CD4-positive, alpha-beta T cell treated with Interleukin-6 for 4 hours (primary cell): ENCODE measurements at places on chromosomes 2 and 18.

DNA sequence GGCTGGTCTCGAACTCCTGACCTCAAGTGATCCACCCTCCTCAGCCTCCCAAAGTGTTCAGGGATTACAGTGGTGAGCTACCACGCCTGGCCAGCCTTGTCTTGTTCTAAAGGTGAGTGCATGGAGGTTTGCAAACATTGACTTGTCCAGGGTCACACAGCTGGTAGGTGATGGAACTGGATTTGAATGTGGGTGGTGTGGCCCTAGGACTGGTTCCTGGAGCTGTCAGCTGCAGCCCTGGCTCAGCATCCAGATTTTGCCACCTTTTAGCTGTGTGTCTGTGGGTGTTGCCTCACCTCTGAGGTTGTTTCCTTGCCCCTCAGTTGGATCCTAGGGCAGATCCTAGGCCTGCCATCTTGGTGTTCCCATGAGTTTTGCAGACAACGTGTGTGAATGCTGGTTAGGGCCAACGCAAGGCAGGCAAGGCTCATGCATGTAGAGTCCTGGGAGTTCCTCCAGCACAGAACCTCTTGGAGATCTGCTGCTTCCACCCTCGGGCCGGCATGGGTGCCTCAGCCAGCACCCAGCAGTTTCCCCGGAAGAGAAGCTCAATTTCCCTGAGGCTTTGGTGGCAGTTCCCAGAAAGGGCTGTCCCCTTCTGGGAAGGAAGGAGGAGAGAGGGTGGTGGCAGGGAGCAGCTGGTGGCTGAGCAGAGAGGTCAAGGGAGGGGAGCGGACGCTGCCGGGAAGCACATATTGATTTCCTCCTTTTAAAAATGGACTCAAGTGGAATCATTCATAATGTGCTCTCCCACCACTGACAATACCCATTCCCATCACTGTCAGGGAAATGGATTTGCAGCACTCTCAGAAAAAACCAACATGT lies 127.6 kb upstream of the HS6ST1 start:
- no peak for DNase-seq

DNA sequence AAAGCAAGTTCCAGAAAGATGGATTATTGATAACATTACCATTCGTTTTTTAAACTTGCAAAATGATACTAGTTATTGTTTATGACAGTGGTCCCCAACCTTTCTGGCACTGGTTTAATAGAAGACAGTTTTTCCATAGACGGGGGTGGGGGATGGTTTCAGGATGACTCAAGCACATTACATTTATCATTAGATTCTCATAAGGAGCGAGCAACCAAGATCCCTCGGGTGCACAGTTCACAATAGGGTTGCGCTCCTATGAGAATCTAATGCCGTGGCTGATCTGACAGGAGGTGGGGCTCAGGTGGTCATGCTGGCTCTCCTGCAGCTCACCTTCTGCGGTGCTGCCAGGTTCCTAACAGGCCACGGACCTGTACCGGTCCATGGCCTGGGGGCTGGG lies 86.2 kb downstream of the BCL2 start:
- DNase-seq = no peak

- no peak for DNase-seq
Observed at GRCh38 chr2:26927221-26927620, 43.2 kb upstream of the MAPRE3 start.

GRCh38 chr2:138787053-138787666 lies 7.0 kb upstream of the NXPH2 start:
- DNase-seq = no peak

DNA sequence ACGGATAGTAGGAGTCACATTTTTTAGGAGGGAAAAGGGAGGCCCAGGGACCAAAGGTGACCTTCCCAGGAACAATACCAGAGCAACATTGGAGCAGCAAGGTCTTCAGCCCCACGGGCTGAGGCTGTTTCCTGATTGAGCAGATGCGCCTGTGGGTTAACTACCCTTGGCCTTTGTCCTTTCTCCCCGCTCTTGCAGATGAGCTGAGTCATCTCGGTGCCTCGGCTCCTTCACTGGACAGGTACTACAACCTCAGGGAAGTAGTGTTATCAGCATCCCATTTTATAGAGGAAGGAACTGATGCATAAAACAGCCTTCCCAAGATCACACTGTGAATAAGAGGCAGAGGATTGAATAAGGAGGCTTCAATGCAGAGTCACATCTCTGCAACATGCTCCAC lies 43.5 kb downstream of the DHRS9 start:
- no peak for DNase-seq

DNA sequence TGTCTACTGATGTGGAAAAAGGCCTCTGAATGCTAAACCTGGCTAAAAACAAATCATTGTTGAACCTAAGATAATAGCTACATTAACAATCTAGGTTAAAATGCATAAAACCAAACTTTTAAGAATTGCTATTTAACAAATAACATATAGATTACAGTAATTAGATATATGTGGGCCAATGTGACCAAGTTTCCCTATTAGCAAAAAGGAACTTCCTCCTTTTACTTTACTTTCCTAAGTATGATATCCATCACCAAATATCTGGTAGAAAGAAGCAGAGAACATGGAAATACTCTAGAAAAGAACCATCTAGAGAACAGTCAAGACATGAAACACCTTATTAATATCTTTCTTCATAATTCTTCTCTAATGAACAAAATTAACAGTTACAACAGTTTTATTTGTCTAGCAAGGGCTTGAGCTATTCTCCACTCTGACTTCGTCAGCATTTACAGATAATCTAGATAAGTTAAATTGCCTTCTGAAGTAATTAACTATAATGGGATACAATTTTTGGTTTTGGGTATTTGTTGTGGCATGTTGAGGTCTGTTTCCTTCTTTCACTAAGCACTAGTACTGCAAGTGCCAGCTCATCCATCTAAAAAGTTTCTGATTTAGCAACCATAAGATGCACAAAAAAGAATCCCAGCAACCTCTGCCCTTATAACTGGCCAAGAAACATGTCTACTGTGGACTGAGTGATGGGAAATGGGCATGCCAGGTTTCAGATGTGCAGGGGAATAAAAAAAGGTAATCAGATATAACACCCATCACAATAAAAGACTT lies 53.3 kb downstream of the MEMO1 start:
- no peak for DNase-seq

DNA sequence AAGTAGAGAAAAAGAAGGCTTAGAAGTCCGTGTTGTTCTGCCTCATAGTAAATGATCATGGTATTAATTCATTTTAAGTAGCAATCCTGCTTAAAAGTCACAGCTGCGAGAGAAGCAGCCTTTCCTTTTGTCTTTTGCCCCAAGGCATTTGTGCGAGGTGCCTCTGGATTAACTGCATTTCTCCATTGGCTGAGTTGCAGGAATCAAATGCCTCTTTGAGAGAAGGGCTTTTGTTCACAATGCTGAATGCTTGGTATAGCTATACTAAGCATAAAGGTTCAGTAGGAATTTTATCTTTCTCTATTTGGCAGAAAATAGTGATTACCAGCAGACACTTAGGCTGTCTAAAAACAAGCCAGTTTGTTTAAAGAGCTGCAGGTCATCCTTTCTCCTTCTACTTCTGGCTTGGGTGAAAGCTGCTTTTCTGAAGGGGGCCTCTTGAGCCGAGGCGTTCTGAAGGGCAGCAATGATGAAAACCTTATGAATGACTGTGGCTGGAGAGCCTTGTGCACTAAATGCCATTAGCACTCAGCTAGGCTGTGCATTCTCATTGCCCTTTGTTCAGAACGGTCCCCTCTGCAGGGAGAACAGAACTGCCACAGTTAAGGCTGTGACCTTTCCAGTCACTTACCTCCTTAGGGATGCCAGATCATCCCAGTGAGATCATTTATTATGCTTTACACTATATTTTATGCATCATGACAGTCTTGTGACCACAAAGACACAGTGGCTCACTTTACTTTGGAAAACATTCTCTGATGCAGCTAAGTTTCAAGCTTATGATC lies 68.8 kb upstream of the TMEM87B start:
- no peak for DNase-seq

DNA sequence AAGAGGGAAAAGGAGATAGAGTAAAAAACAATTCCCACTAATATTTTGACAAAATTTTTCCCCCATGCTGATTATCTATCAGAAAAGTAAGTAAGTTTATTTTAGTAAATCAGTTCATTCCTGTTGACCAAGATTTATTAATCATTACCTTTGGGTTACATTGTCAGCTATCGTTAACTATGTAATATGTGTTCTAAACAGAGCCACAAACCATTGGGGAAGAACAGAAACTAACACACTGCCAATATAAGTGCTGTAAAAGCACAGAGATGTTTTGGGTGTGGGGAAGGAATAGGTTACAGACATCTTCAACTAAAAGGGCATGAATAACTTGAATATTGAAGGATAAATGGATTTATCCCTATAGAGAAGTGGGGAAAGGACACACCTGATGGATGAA lies 42.5 kb upstream of the ACADL start:
- no peak for DNase-seq

DNA sequence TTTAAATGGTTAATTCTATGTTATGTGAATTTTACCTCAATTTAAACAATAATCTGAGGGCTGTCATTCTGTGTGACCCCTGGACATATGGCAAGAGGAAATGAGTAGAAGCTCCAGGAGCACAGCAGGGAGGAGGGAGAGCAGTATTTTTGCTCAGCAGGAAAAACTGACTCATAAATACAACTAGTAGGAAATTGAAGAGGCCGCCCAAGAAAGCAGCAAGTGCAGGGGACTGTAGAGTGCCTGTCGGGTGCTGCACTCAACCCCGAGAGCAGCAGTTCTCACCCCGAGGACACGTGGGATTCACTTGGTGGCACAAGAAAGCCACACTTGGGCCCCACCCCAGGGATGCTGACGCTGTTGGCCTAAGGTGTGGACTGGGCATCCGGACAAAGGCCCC lies 60.8 kb downstream of the NPAS2 start:
- no peak for DNase-seq

- peak; percentile 40 for DNase-seq
Observed at GRCh38 chr2:180980943-180981911, 822 bp downstream of the UBE2E3 start.

- DNase-seq = no peak
Observed at GRCh38 chr18:11740461-11740860, 51.4 kb downstream of the GNAL start.

- DNase-seq = no peak
Observed at GRCh38 chr2:45406621-45407020, 204.4 kb downstream of the SRBD1 start.

DNA sequence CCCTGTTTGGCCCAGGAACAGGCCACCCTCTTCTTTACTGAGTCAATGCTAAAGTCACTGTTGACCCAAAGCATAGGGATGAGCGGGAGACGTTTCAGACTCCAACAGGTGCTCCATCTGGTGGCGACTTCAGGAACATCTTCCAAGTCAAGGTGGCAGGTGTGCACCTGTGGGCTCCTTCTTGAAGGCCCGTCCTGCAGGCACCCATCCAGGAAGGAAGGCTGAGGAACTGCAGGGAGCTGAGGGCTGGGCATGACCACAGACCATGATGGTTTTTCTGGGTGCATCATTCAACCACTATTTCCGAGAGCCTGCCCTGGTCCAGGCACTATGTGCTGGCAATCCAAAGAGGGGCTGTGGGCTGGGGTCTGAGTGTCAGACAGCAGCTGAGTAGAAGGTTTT lies 142.8 kb downstream of the NDUFA10 start:
- peak; percentile 70 for DNase-seq

DNA sequence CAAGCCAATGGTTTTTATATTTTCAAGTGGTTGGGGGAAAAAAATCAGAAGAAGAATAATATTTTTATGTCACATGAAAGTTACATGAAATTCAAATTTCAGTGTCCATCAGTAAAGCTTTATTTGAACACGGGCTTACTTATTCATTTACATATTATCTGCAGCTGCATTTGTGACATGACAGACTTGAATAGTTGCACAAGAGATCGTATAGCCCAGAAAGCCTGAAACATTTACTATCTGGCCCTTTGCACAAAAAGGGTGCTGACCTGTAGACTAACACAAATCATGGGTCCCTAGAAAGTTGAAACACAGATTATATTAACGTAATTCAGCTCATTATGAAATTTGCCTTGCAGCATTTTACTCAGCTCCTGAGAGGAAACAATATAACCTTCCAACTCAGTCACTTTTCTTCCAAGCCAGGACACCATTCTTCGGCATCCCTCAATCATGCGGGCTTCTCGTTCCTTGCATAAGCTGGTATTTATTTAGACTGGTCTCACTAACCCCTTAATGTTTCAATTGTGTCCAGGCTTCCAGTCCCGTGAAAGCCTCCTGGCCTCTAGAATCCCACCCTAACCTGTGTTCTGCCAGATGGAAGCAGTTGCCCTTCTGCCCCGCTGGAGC lies 402.7 kb downstream of the SETBP1 start:
- DNase-seq = no peak

DNA sequence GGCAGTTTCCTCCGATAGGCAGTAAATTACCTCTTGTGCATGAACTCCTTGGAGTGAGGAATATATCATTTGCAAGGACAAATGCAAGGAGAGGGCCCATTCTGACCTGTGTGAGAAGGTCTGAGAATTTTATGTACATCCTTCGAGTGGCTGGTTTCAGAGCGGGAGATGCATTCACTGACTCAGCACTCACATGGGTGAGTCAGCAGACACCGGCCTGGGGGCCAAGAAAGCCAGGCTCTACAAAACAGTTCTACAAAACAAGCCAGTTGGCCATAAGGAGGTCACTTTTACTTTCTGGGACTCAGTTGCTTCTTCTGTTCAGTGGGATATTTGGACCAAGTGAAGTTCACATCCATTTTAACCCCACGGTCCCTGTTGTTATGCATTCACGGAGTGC lies 35.3 kb downstream of the CYP26B1 start:
- no peak for DNase-seq

DNA sequence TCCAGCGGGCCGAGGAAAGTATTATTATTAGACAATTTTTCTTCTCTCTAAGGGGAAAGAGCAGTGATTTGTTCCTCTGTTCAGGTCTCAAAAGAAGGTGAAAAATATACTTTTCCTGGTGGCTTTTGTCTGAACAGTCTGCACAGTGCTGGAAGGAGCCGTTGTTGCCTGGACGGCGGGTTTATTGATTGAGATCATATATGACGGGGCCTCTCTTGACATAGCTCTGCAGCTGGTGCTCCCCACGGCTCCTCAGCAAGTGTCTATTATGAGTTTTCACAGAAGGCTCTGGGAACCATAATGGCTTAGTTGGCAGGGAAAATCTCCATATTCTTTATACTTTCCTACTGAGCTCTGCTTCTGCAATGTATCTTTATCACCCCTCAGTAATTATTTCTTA lies 42.9 kb downstream of the FSHR start:
- DNase-seq = no peak

DNA sequence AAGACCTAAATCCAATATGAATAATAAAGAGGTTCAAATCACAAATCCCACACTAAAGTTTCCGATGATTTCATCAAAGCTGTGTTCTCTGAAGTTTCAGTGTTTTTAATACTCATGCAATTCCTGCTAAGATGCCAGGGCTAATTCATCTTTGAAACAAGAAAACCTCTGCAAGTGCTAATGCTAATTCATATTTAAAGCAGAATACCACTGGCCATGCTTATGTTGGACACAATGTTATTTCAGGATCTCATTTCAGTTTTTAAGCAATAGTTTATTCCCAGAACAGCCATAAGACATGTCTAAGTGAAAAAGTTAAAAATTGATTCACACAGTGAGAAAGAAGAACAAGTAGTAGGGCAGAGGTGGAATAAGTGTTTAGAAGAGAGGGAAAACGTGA lies 62.8 kb downstream of the GRB14 start:
- DNase-seq = no peak

GRCh38 chr2:115908731-115909130 lies 1466.3 kb downstream of the DPP10 start:
- no peak for DNase-seq
